Stimulated activated naive B cell treated with anti-CD40 and anti-IgM and Interleukin-4, amounts not matched to agents 10 μg/mL and 1 μg/mL and 100 μg/mL, for 72 hours (primary cell): ENCODE measurements at places on chromosomes 6 and 20.

DNA sequence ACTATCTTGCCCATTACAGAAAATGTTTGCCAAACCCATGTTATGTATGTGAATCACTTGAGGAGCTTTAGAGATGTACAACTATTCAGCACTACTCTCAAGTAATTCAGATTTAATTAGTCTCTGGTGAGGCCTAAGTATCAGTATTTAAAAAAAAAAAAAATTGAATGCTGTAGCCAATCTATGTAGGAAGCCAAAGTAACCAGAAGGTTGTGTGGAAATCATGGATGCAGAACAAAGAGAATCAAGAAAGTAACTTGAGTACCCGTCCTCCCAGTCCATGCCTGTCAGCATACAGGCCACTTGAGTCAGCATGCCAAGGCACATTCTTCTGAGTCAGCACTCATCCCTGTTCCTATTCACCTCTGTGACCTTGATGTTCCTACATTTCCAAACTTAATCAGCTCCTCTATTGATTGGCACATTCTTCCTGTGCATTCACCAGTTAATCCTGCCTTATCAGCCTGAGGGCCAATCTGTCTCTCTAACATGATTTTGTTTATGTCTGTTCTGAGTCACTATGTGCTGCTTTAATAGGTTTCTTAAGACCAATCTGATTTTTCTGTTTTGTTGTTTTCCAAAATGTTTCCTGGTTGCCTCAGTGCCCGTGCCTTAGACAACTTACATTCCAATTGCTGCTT, 165.6 kb downstream of the KCNQ5 start:
- DNase-seq: no peak
- peaks cover 10% of the 10 kb centered on the region for H3K36me3 ChIP-seq
- H3K27me3 ChIP-seq: no peaks in the 10 kb centered on the region
- H3K27ac ChIP-seq: no peak overlapping the region

DNA sequence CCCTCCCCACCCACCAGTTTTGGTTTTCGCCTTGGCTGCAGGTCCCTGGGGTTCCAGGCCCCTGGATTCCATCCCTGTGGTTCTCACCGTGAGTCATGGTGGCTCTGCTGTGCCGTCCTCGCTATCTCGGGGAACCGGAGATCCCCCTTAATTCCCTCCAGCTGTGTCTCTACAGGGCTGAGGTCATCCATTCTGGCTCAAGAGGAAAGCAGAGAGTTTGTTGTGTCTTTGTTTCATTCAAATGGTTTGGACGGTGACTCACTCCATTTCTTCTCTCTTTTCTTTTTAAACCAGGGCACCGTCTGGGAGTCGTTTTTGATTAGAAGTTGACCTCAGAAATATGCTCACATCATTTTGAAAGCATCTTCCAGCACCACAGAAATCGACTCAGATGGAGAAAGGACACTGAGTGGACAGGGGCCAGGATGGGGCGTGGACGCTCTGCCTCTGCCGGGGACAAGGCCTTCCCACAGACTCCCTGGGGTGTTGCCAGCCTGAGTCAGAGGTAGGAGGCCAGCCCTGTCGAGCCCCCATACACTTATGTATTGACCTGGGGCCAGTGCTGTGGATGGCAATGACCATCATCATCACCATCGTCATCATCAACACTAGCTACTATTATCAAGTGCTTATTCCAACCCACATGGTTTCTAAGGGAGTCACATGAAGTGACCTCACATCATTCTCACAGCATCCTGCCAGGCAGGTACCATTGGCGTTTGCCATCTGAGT, 176.2 kb downstream of the NFATC2 start:
- H3K4me3 ChIP-seq: no peak overlapping the region
- H3K4me1 ChIP-seq: no peaks in the 10 kb centered on the region
- no peak for DNase-seq
- no peak overlapping the region for H3K27ac ChIP-seq
- peaks cover 11% of the 10 kb centered on the region for H3K36me3 ChIP-seq

- no peak overlapping the region for H3K4me3 ChIP-seq
- no peak for DNase-seq
- no peaks in the 10 kb centered on the region for H3K4me1 ChIP-seq
- no peak overlapping the region for H3K27ac ChIP-seq
Observed at GRCh38 chr6:100153636-100154275, 159.7 kb upstream of the MCHR2 start.

- H3K36me3 ChIP-seq: peaks cover 5% of the 10 kb centered on the region
- H3K27me3 ChIP-seq: no peaks in the 10 kb centered on the region
- no peak overlapping the region for H3K4me3 ChIP-seq
- DNase-seq: no peak
- peaks cover 16% of the 10 kb centered on the region for H3K4me1 ChIP-seq
Observed at GRCh38 chr6:148885136-148885865, 138.5 kb downstream of the UST start.

DNA sequence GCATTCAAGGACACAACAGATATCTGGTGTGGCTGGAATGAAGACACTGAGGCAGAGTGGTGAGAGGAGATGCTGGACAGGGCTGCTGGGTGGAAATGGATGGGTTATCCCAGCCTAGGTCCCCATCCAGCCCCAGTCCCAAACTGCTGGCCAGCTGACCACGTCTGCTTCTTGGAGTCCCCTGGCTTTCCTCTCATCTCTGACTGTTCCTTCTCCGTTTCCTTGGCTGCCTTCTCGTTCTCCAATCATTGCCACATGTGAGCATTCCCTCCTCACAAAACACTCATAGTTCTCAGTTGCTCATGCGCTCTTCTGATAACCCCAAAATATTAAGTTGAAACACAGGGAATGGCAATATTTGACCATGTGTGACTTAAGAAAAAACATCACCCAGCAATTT, 31.5 kb downstream of the MAFB start:
- no peaks in the 10 kb centered on the region for H3K4me1 ChIP-seq
- H3K36me3 ChIP-seq: no peaks in the 10 kb centered on the region
- H3K4me3 ChIP-seq: no peak overlapping the region
- DNase-seq: no peak

DNA sequence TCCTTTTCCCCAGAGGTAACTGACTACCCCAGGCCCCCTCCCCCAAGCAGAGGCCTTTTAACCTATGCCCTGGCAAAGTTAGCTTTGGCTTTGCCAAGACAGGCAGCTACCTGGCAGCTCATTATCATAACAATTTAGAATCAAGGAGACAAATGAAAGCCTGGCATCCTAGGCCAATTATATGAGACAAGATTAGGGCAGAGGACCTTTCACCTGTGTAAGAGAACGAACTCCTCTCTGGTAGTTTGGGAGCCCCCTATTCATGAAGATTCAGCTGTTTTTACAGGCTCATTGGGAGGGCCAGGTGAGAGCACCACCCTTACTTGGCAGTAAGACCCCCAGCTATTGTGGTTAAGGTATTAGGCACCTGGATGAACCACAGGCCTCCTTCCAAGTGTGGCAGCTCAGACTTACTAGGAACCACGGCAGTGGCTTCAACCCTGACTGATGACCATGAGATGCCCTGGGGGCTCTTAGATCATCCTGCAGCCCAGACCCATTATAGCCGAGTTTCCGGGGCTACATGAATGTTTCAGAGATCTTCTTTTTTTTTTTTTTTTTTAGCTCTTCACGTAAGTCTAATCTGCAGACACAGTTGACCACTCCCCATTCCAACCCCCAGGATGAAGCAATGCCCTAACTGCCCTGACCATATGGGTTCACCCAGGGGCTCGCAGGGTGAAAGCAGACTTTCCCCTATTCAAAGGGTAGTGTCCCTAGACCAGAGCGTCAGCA, 56.2 kb downstream of the RAB44 start:
- H3K4me1 ChIP-seq: peaks cover 94% of the 10 kb centered on the region
- peaks cover 8% of the 10 kb centered on the region for H3K36me3 ChIP-seq
- DNase-seq: no peak
- peak overlapping the region; percentile 44 for H3K4me3 ChIP-seq
- no peaks in the 10 kb centered on the region for H3K27me3 ChIP-seq

DNA sequence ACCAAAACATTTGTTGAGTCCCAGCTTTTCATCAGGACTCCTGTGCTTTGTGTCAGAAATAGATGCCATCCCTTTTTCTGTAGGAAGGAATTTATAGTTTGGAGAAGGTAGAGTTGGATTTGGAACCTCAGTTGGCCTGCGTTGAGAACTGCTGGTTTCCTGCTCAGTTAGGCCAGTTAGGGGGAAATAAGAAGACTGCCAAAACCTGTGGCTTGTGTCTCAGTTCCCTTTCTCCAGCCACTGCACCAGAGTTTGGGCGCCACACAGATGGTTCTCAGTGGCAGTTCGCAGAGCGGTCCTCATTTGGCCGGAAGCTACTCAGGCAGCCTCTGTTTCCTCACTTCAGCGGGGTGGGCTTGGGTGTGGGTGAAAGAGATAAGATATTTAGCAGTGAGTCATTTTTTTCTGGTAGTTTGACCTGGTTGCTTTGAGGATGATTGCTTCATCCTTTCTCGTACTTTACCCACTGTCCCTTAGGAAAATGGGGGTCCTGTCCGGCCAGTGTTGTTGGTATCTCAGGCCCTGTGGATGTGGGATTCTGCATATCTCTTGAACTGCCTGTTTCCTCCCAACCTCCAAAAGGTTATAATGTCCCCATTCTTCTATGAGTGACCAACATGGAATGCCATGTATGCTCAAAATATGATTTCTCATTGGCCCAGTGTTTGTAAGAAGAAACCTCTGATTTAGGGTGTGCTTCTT, 53.7 kb downstream of the JARID2 start:
- peaks cover 46% of the 10 kb centered on the region for H3K4me1 ChIP-seq
- peak; percentile 75 for DNase-seq
- H3K27ac ChIP-seq: peak overlapping the region; percentile 74
- H3K4me3 ChIP-seq: peak overlapping the region; percentile 56
- no peaks in the 10 kb centered on the region for H3K36me3 ChIP-seq
- no peaks in the 10 kb centered on the region for H3K27me3 ChIP-seq

GRCh38 chr6:16437095-16437494, 198.7 kb downstream of the GMPR start:
- DNase-seq: no peak
- H3K27ac ChIP-seq: no peak overlapping the region
- peaks cover 13% of the 10 kb centered on the region for H3K27me3 ChIP-seq
- peaks cover 28% of the 10 kb centered on the region for H3K36me3 ChIP-seq

- no peak overlapping the region for H3K27ac ChIP-seq
- H3K36me3 ChIP-seq: no peaks in the 10 kb centered on the region
- H3K27me3 ChIP-seq: no peaks in the 10 kb centered on the region
- no peaks in the 10 kb centered on the region for H3K4me1 ChIP-seq
- DNase-seq: no peak
Observed at GRCh38 chr20:9742821-9743220, 96.1 kb downstream of the PAK5 start.

DNA sequence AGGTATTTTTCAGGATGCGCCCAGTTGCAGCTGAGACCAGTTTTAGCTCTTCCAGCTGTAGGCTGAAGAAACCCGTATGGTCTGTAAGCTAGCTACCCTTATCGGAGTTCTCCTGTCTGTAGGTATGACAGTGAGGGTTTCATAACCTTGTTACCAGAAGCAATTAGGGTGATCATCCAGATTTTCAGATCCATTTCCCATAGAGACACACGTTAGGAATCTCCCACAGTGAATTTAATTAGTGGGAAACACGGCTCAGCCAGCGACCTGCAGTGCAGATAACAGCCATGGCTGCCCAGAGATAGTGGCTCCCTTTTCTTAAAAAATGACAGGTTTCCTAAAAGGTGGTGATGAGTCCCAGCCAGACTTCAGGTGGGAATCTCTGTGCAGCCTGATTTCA, 111.1 kb downstream of the BTBD3 start:
- H3K4me1 ChIP-seq: peaks cover 5% of the 10 kb centered on the region
- H3K27me3 ChIP-seq: no peaks in the 10 kb centered on the region
- H3K4me3 ChIP-seq: no peak overlapping the region
- H3K36me3 ChIP-seq: no peaks in the 10 kb centered on the region
- DNase-seq: no peak

GRCh38 chr6:1814279-1814678, 204.6 kb downstream of the FOXC1 start:
- no peak overlapping the region for H3K4me3 ChIP-seq
- DNase-seq: no peak
- H3K27me3 ChIP-seq: no peaks in the 10 kb centered on the region
- H3K4me1 ChIP-seq: peaks cover 7% of the 10 kb centered on the region
- no peak overlapping the region for H3K27ac ChIP-seq

GRCh38 chr6:117309069-117309468, 43.7 kb downstream of the VGLL2 start:
- no peak for DNase-seq
- no peak overlapping the region for H3K27ac ChIP-seq
- no peak overlapping the region for H3K4me3 ChIP-seq
- H3K36me3 ChIP-seq: no peaks in the 10 kb centered on the region
- no peaks in the 10 kb centered on the region for H3K4me1 ChIP-seq
- H3K27me3 ChIP-seq: no peaks in the 10 kb centered on the region

DNA sequence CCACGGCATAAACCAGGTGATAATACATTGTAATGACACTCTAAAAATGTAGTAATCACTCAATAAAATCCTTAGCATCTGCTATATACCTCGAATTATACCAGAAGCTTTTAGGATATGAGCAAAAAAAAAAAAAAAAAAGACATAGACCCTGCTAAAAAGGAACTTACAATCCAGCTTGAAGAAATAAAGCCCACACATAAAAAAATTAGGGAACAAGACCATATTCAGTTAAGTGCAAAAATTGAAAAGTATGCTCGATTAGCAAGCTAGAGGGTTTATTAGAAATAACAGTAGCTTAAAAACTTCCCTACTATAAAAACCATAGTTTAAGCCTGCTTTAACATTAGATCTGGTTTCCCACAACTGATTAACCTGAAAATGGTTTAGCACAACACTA, 135.6 kb downstream of the GMPR start:
- H3K4me3 ChIP-seq: no peak overlapping the region
- DNase-seq: no peak
- H3K27me3 ChIP-seq: no peaks in the 10 kb centered on the region
- H3K4me1 ChIP-seq: peaks cover 27% of the 10 kb centered on the region
- no peak overlapping the region for H3K27ac ChIP-seq

DNA sequence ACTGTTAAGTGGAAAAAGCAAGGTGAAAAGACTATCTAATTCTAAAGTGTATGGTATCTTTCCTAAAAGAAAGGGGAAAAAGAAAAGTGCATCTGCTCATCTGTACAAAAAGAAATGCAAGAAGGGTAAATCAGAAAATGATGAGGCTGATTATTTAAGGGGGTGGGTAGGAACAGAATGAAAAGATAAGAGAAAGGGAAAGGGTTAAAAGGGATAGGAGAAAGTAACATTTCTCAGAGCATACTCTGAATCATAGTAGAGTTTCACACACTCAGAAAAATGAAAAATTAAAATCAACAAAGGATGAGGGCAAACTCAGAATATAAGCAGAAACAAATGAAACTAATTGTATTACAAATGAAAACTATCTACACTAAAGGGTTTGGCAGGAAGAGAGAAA, 79.1 kb downstream of the RNGTT start:
- H3K27me3 ChIP-seq: no peaks in the 10 kb centered on the region
- no peak overlapping the region for H3K27ac ChIP-seq
- no peak for DNase-seq
- H3K4me3 ChIP-seq: no peak overlapping the region
- H3K36me3 ChIP-seq: peaks cover 49% of the 10 kb centered on the region

- H3K27ac ChIP-seq: no peak overlapping the region
- no peak overlapping the region for H3K4me3 ChIP-seq
- H3K36me3 ChIP-seq: no peaks in the 10 kb centered on the region
- no peak for DNase-seq
- peaks cover 4% of the 10 kb centered on the region for H3K4me1 ChIP-seq
Observed at GRCh38 chr6:56841381-56841749, 113.5 kb upstream of the BEND6 start.

- no peak overlapping the region for H3K4me3 ChIP-seq
- no peak overlapping the region for H3K27ac ChIP-seq
- no peaks in the 10 kb centered on the region for H3K4me1 ChIP-seq
Observed at GRCh38 chr20:12916699-12917098, 92.1 kb upstream of the SPTLC3 start.

GRCh38 chr20:32918296-32918695, 59.6 kb downstream of the EFCAB8 start:
- H3K36me3 ChIP-seq: peaks cover 15% of the 10 kb centered on the region
- H3K27ac ChIP-seq: no peak overlapping the region
- H3K4me3 ChIP-seq: no peak overlapping the region
